ENCODE measurements at places on chromosomes 3 and 15.
A peak's percentile ranks its signal among the peaks of the same experiment; 100 is the strongest.

- peak; percentile 86 for DNase-seq
Observed at GRCh38 chr15:20356444-20356910, 185.1 kb downstream of the GOLGA6L6 start.

DNA sequence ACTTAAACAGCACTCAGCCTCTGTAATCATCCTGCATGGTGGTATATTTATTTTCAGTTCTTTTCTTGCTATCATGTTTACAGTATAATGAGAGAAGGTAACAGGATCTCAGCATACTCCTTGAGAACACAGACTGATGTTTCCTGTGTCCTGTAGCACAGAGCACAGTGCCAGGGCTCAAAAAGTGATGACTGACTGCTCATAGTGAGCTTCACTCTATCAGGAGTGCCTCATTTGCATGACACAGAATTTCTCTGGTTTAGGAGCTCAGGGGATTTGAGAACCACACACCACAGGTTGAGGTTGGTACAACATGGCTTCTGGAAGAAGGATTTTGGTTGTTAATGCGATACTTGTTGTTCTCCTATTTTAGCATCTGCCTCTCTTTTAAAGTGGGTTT, 68.5 kb upstream of the SLC2A2 start:
- DNase-seq: no peak

GRCh38 chr3:149077628-149078027, 8.7 kb downstream of the HLTF start:
- DNase-seq: no peak

- DNase-seq: no peak
Observed at GRCh38 chr15:79083154-79083553, 7.4 kb downstream of the RASGRF1 start.

DNA sequence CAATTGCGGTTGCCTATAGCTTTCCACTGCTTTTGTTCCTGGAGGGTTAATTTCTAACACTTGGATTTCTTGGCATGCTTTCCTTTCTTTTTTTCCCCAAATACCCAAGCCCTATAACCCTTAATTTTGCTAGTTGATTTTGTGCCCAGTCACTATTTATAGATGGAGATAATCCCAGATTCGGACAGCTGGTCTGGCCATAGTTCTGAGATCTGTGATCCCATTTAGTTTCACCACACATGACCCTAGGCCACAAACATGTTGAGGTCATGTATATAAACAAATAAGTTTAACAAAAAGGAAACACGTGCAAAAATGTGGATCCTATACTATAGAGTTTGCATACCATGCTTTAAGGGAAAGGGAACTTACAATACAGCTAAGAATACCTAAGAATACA, 111.4 kb downstream of the ZMAT3 start:
- DNase-seq: no peak

DNA sequence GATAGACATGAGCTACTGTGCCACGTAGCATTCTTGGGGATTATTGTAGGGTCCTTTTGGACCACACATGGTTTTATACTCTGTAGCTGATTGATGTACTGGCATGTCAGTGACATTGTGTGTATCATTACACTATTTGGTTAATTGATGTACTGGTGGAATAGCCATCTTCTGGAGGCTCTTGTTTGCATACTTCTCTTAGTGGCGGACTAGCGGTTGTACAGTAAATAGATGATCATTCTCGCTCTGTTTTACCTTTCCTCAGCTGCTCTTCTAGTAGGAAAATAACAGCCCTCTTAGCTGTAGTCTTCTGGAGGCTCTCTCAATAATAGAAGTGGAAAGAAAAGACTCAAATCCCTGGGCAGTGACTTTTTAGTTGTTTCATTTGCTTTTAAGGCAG, 24.8 kb downstream of the IGF1R start:
- no peak for DNase-seq

GRCh38 chr3:36695769-36696137, 68.6 kb downstream of the DCLK3 start:
- DNase-seq: no peak

DNA sequence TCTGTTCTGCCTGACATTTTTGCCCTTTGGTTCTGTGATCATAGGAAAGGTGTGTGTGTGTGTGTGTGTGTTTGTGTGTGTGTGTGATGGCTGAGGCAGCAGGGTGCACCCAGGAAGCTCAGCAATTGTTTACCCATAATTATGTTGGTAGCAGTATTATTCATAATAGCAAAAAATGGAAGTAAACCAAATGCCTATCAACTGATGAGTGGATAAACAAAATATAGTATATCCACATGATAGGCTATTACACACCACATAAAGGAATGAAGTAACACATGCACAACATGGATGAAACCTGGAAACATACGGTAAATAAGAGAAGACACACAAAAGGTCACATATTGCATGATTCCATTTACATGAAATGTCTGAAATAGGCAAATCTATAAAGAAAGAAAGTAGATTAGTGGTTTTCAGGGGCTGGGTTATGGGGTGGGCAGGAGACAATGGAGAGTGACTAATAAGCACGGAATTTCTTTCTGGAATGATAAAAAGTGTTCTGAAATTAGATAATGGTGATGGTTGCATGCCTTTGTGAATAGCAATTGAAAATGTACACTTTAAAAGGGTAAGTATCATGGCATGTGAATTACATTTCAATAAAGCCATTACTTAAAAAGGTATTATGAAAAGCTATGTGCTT, 167.2 kb downstream of the POLR2M start:
- DNase-seq: no peak

DNA sequence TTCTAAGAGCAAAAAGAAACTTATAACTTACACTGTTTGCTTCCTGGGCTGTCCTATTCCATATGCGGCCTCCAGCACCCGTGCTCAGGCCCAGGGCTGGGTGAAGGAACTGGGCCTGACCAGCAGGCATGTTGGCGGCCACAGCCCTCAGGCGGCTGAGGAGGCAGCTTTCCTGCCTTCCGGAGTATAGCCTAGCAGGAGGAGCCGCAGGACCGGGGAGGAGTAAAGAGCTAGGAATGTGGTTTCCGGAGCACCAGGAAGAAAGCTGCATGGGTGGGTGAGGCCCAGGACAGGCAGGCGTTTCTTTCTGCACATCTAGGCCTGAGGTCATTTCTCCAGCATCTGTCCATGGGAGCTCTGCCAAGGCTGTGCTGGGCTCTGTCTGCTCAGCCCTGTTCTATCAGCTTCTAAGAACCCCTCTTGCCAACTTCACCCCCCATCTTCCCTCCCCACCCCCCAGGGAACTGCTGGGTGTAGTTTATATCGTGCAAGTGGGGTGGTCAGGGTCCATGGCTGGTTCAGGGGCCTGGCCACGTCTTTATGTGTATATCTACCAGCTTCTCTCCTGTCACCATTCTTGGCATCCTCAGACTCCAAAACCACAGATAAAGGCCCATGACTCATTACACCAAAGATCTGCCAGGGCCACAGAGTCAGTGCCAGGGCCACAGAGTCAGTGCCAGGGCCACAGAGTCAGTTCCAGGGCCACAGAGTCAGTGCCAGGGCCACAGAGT, 7.8 kb upstream of the KIF7 start:
- DNase-seq: no peak

DNA sequence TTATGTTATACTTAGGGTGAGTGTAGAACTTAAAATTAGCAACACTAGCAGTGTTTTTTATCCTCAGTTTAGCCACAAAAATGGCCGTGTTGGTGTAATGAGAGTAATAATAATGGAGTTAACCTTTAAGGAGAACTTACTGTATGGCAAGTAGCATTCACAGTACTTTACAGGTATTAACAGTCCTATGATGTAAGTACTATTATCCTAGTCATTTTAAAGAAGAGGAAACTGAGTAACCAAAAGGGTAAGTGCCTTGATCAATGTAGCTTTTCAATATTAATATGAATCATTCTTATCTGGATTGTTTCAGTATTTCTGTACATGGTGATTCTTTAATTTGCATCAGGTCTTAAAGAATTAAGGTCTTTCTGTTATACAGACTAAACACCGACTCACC, 170.3 kb downstream of the CD47 start:
- DNase-seq: no peak

- DNase-seq: no peak
Observed at GRCh38 chr3:177263615-177264368, 66.5 kb upstream of the TBL1XR1 start.

DNA sequence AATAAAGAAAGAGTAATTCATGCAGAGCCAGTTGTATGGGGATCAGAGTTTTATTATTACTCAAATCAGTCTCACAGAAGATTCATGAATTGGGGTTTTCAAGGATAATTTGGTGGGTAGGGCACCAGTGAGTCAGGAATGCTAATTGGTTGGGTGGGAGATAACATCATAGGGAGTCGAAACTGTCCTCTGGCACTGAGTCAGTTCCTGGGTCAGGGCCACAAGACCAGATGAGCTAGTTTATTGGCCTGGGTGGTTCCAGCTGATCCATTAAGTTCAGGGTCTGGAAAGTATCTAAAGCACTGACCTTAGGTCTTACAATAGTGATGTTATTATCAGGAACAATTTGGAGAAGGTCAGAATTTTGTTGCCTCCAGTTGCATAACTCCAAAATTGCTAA, 998.6 kb upstream of the EPHA6 start:
- no peak for DNase-seq

DNA sequence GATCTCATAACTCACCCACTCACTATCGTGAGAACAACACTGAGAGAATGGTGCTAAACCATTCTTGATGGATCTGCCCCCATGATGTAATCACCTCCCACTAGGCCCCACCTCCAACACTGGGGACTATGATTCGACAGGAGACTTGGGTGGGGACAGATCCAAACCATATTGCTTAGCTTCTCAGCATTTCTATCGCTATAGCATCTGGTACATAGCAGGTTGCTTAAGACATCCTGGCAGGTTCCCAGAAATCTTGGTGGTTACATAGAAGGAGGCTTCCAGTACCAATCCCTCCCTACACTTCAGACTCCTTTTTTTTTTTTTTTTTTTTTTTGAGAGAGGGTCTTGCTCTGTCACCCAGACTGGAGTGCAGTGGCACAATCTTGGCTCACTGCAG, 487.8 kb downstream of the EDEM1 start:
- no peak for DNase-seq

DNA sequence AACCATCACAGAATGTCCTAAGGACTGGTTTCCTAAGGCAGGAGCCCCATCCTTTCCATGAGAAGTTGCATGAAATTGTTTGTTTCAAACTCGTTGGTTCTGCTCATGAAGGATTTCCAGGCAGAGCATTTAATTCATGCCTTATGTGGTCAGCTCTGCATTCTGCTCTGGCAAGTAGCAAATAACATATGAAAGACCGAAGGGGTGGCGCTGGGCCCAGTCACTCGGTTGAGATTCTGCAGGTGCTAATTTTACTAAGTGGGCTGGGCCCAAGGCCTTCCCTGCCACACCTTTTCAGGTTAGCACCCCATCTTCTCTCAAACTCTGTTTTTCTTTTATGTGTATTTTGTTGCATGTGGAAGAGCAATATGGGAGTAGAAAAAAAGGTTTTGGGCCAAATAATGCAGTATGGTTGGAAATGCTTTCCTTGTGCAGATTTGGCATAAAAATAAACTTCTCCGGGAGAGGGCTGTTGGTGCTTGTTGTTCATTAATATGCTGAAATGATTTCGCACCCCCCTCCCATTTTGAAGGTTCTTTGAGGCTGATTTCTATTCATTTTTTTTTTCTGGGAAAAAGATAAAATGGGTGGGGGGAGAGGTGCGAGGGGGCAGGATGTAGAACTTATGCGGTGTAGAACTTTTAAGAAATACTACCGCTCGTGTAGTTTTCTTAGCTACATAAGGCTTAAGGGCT, 182.9 kb upstream of the FEZF2 start:
- DNase-seq: no peak

DNA sequence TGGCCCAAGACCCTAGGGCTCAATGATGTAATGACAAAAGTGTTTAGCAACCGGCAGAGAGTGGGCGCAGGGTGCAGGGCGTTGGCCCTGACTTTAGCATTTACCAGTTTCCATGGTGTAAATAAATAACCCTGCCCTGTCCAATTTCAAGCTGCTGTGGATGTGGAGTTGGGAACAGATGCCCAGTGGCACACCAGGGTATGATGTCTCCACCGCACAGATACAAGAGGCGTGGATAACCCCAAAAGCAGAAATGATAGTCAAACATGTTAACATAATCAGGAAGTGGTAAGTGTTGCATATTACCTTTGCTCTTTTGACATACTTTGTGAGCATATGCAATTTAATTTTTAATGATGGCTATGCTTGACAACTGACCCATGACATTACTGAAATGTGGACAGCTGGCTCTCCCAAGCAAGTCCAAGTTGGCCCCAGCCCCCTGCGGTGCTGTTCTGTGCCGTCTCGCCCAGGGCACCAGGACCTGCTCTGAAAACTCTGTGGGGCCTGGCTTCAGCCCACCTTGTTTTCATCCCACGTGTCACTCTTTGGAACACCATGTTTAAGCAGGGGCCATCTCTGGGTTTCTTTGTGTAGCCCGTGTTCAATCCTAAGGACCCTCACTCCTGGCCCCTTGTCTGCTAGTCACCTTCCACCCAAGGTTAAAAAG, 10.8 kb upstream of the ANPEP start:
- DNase-seq: no peak

DNA sequence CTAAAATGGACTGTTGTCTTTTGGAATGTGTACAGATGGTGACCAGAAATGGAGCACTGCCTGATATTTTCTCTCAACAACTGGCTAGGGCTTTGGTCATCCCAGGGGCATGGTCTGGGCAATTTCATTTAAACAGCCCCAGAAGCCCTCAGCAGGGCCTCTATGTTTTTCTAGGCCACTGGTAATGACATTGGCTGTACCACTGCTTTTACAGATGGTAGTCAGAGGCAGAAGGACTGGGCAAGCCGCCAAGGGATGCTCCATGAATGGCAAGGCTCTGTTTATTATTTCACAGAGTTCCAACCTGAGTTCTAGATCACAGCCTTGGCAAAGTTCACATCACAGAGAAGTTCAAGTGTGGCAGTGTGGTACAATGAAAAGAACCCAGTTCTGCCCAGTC, 37.0 kb upstream of the LMCD1 start:
- DNase-seq: no peak

DNA sequence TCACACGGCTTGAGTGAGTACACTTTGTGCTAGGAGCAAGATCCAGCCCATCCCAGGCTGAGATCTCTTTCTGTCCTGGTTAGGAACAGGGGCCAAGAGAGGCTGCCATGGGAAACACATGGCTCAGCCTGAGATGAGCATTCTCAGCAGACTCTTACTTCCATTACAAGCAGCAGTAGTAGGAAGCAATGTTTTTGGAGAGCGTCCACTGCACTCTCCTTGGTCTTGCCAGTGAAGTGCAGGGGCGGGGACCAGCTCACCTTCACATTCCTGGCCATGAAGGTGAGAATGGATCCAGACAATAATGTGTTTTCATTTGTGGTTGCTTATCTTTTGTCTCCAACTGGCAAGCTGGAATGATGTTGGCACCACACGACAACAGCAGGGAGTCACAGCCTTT, 24.7 kb downstream of the ZNF80 start:
- no peak for DNase-seq

- no peak for DNase-seq
Observed at GRCh38 chr3:16379838-16380237, 114.8 kb downstream of the OXNAD1 start.

GRCh38 chr3:151946606-151947005, 73.2 kb downstream of the SUCNR1 start:
- DNase-seq: no peak
